ENCODE measurements at places on chromosomes 2 and 18. TPM values are rescaled to one million over a fixed set of nuclear protein-coding genes. Genes with fewer than 3 reads are reported as not detected.

The CD8A gene
- 683 TPM for total RNA-seq

The HOXD1 gene
- total RNA-seq = not detected

The ILKAP gene
- total RNA-seq = 56.3 TPM

DNA sequence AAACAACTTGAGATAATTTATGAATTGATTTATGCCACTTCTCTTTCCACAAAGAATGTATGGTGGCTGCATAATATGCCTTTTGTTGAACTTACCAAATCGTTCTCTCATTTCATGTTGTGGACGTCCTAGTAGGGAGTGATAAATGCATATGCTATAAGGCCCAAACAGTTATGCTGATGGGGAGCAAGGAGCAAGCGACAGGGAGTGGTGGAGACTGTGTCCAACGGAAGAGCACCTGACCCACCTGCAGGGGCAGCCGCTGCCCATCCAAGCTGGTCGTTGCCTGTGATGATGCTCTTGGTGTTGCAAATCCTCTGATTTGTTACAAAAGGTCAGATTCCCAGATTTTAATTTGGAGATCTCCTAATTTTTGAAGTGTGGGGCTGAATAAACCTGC, 31.0 kb upstream of the MGAT4A start:
- no peak for DNase-seq
- H3K36me3 ChIP-seq = peaks cover 16% of the 10 kb centered on the region
- peak overlapping the region; percentile 76 for H3K27ac ChIP-seq

DNA sequence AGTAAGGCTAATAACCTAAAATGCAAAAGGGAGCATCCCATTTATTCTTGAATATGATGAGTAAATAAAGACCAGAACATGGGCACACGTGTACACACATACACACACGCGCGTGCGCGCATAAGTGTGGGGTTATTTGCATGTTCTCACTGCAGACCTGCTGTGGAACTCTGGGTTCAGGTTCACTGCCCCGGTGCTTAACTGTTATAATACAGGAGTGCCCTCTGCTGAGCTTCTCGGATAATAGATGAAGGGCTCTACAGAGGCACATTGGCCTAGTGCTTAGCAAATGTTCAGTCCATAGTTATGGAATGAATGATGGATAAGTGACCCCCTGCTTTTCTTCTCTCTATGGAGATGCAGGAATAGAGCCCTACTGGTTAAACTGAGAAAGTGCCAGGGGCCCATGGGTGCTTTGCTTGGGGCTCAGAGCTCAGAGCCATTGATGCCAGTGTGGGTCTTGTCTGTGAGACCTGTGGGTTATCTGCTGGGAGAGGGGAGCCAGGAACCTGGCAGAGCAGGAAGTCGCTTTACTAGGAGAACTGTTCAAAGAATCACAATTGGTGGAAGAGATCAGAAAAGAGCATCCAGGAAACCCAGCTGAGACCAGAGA, 3.6 kb upstream of the ARL4C start:
- H3K4me1 ChIP-seq = peaks cover 27% of the 10 kb centered on the region
- peaks cover 10% of the 10 kb centered on the region for H3K27me3 ChIP-seq
- peaks cover 8% of the 10 kb centered on the region for H3K36me3 ChIP-seq

GRCh38 chr2:95234816-95235215, 27.5 kb downstream of the ZNF892 start:
- H3K27ac ChIP-seq = no peak overlapping the region
- DNase-seq = no peak
- peaks cover 3% of the 10 kb centered on the region for H3K27me3 ChIP-seq
- no peak overlapping the region for H3K4me3 ChIP-seq
- H3K4me1 ChIP-seq = no peaks in the 10 kb centered on the region

- no peak overlapping the region for H3K4me3 ChIP-seq
- no peak overlapping the region for H3K27ac ChIP-seq
- no peaks in the 10 kb centered on the region for H3K4me1 ChIP-seq
- no peaks in the 10 kb centered on the region for H3K36me3 ChIP-seq
- no peak for DNase-seq
Observed at GRCh38 chr2:100010606-100011005, 131.8 kb downstream of the AFF3 start.

GRCh38 chr2:7725171-7725849, 808.1 kb downstream of the RNF144A start:
- no peaks in the 10 kb centered on the region for H3K27me3 ChIP-seq
- H3K4me3 ChIP-seq = peak overlapping the region; percentile 95
- peaks cover 40% of the 10 kb centered on the region for H3K4me1 ChIP-seq
- DNase-seq = no peak
- peak overlapping the region; percentile 92 for H3K27ac ChIP-seq

DNA sequence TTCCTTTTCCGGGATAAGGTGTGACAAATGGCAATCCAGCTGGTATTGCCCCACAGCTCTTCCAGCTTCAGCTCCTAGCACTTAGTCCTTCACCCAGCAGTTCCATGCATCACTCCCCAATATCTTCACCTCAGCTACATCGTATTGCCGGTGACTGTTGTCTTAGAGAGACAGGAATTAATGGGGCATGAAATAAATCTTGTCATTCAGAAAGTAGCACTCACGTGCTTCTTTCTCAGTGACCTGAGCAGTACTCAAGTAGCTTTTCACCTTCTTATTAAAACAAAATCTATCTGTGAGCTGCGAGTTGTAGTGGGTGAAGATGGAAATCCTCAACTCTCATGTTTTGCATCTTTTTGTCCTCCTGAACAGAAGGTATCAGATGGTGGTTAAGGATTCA, 72.8 kb downstream of the PTH2R start:
- no peak overlapping the region for H3K4me3 ChIP-seq
- no peak for DNase-seq
- H3K36me3 ChIP-seq = no peaks in the 10 kb centered on the region
- H3K27me3 ChIP-seq = no peaks in the 10 kb centered on the region
- no peaks in the 10 kb centered on the region for H3K4me1 ChIP-seq
- H3K27ac ChIP-seq = no peak overlapping the region

DNA sequence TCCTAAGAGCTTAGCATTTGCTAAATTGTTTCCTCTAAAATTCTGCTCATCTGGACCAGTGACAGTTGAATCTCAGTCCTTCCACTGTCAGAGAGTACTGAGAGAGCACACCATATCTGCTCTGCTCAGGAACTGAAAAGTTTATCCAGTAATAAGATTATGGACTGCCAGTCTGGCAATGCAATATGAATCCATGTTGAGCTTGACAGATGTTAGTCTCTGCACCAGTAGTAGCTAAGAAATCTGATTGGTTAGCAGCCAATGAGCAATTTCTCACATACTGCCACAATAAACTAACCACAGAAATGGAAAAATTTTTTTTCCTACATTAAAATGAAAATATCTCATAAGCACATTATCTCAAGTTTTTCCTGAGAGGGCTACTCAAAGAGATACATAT, 2.3 kb downstream of the PRKD3 start:
- peaks cover 29% of the 10 kb centered on the region for H3K27me3 ChIP-seq
- peaks cover 35% of the 10 kb centered on the region for H3K4me1 ChIP-seq
- H3K36me3 ChIP-seq = peaks cover 7% of the 10 kb centered on the region

GRCh38 chr2:134713176-134713575, 5.6 kb downstream of the TMEM163 start:
- peaks cover 26% of the 10 kb centered on the region for H3K4me1 ChIP-seq
- no peak overlapping the region for H3K27ac ChIP-seq
- no peaks in the 10 kb centered on the region for H3K36me3 ChIP-seq
- H3K4me3 ChIP-seq = no peak overlapping the region

DNA sequence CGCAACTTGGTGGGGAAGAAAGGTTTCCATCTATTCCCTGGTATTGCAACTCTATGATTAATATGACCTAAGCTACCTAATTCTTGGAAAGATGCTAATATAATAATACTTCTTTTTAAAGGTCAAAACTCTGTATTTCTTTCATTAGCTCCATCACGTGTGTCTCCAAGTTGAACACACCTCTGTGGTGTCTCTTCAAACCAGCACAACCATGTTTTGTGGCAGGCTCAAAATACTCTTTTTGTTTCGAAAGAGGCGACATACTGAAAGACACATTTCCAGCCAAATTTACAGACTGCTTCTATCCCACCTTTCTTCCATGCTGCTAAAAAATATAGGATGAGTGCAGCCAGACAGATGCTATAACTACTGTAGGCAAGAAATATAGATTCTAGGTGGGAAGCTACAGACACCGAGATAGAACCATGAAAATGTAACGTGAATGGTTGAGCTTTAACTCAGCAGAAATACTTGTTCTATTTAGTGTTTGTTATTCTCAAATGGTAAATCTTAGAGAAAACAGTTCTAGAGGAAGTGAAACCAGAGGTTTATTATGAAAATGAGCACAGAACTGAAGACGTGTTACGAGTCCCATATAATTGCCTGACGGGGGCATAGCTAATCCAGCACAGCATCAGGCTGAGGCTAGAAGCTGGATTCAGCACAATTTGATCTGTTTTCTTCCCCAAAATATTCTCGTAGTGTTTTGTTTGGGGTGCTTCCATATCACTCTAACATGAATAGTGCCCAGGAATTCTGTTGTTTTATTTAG, 991.5 kb upstream of the FANCL start:
- no peak for DNase-seq
- no peak overlapping the region for H3K4me3 ChIP-seq
- no peak overlapping the region for H3K27ac ChIP-seq
- H3K4me1 ChIP-seq = no peaks in the 10 kb centered on the region
- H3K27me3 ChIP-seq = no peaks in the 10 kb centered on the region
- no peaks in the 10 kb centered on the region for H3K36me3 ChIP-seq

DNA sequence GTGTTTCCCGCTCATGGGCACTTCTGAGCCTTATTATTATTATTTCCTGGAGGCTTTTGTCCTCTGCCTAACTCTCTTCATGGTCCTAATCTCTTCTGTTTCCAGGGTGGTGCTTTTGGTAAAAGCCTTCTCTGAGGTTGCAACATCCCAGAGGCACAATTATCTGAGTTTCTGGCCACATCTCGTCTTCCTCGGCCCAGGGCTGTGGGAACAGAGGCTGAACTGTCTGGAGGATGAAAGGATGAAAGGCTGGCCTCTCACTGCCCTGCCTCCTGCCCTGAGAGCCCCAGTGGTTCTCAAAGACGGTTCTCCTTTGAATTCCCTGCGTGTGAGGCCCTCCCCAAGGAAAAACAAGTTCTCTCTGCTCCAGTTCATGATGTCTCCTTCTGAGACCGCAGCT, 13.8 kb downstream of the GYPC start:
- no peak overlapping the region for H3K4me3 ChIP-seq
- no peak overlapping the region for H3K27ac ChIP-seq
- no peaks in the 10 kb centered on the region for H3K27me3 ChIP-seq
- H3K36me3 ChIP-seq = peaks cover 52% of the 10 kb centered on the region
- peaks cover 30% of the 10 kb centered on the region for H3K4me1 ChIP-seq

DNA sequence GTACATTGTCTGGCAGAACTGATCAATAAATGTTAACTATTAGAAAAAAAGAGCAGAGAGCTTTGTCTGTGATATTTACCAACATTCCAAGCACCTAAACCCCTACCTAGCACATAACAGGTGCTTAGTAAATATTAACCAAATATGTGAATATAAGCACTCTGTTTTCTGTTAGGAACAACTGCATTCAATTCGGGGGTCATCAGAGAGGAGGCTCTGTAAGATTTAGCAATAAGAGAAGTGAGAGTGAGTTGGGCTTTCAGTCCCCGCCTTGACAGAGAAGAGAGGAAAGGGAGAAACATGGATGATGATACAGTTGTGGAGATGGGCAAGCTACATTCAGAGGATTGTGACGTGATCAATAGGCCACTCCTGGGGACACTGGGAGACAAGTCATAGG, 47.7 kb downstream of the MYOM1 start:
- H3K36me3 ChIP-seq = no peaks in the 10 kb centered on the region
- H3K4me1 ChIP-seq = peaks cover 2% of the 10 kb centered on the region
- no peaks in the 10 kb centered on the region for H3K27me3 ChIP-seq
- DNase-seq = no peak

Data from activated naive CD8-positive, alpha-beta T cell treated with anti-CD3 and anti-CD28 coated beads, Interleukin-2, amount 10 ng/mL, durations not matched to agents 7 days and 5 days (primary cell).